ENCODE measurements at places on chromosomes 12 and 14.

GRCh38 chr12:107340898-107341297 lies 247.5 kb upstream of the CRY1 start:
- no peak for DNase-seq

DNA sequence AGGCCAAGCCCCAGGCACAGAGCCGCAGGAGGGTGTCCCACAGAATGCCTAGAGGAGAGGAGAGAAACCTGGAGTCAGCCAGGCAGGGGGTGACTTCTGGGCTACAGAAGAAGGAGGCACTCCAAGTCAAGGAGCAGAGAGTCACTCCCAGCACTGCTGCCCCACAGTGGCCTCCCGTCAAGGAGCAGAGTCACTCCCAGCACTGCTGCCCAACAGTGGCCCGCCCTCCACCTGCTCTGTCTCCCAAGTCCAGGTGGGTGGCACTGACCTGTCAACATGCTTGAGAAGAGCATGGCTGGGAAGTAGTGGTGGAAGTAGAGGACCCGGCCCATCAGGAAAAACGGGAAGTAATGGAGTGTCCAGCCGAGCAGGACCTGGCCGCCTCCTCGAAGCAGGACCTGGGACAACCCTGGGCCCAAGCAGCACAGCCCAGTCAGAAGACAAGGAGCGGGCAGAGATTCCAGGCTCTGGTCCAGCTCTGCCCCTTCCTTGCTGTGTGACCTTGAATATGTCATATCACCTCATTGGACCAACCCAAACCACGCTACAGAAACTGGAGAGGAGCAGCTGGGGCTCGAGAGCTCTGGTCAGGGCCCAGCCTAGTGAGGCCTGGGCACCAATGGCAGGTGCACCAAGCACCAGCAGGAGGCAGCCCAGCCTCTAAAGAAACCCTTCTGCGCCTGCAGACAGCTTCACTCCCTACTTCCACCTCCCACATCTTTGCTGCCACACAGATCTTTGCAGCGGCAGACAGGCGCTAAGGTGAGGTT lies 7.6 kb upstream of the NGB start:
- DNase-seq = no peak

DNA sequence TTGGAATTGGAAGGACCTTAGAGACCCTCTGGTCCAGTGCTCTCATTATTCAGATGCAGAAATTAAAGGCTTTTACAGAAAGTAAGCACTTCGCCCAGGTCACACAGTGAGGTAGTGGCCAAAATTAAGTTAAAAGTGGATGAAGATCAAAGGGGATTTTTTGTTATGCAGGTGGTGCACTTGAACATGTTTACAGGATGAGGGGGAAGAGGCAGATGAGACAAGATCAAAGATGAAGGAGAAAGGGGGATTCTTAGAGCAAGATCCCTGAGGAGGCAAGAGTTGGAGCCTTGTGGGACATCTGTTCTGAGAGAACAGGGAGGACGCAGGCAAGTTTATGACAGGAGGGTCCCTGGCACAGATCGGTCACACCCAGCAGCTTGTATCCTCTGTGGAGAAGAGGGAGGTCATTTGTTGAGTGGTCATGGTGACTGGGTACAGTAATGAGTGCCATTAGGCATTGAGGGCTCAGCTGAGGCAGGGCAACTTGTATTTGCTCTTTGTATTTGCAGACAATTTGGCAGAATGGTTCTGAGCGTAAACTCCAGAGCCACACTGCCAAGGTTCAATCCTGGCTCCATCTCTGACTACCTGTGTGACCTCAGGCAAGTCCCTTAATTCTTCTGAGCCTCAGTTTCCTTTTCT lies 84.0 kb downstream of the BORCS5 start:
- no peak for DNase-seq

DNA sequence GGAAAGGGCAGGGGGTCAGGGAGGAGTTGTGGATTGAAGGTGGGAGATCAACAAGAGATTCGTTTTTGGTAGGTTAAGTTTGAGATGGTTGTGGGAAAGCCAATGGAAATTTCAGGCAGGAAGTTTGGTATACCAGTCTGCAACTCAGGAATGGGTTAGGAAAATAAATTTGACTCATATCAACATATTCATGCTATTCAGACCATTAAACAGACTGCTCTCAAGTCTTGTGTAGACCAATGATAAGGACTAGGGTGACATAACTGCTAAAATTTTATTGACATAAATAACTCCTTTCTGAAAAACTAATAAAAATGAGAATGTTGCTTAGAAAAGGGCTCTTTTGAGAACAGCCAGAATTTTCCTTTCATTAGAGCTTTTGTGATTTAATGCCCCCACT lies 60.0 kb downstream of the PLEKHA5 start:
- no peak for DNase-seq

- no peak for DNase-seq
These were observed 1435.9 kb upstream of the TMEM132C start for GRCh38 chr12:126830778-126831680.

DNA sequence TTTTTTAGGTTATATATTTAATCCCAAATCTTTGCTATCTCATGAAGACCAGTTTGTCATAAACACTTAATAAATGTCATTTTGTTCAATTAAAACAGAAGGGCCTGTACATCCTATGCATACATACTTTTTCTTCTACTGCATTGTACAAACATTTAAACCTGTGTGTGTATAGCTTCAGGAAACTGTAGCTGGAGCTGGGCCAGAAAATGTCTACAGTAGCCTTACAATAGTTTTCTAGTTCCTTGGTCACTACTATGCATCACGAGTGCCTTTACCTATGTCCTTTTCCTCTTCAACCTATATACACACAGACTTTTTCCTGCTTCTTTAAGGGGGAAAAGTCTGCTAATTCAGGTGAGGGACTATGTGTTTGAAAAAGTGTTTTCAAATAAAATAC lies 302.8 kb downstream of the PAWR start:
- no peak for DNase-seq

DNA sequence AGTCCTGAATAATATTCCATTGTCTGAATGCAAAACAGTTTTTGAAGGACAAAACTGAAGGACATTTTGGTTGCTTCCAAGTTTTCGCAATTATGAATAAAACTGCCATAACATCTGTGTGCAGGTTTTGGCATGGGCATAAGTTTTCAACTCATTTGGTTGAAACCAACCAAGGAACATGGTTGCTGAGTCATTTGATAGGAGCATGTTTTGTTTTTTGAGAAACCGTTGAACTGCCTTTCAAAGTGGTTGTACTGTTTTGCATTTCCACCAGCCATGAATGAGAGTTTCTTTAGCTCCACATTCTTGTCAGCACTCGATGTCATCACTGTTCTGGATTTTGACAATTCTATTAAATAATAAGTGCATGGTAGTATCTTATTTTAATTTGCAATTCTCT lies 23.0 kb upstream of the GSG1 start:
- DNase-seq = no peak

DNA sequence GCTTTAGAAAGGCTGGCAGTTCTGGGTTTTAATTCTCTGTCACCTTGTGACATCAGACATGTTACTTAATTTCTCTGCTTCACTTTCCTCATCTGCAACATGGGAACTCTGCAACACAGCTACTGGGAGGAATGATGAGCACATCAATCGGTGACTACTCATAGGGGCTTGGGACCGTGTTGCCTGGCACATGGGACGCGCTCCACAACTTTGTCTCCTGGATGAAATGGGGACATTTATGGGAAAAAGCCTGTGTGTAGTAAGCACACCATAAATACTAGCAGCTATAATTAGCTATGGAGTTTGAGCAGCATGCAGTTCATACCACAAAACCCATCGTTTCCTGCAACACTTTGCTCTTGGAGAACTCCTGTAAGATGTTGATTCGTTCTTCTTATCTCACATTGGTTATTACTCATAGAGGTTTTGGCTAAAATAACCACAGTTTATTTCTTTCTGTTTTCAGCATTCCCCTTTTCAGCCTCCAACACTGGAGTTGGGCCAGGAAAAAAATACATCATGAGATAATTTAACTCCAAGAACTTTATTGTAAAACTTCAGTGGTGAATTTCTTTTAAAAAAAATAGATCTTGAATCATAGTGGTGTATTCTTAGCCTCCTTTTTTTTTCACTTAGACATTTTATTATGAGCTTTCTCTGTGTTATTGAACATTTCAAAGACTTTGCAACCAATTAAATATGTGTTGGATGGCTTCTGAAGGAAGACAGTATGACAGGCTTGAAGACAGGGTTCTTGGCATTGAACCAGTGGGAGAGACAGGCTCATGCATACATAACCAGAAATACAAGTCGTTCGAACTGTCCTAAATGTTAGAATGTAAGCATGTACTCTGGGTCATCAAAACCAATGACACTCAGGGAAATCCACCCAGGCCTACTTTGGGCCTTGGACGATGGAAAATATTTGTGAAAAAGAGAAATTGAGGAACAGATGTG lies 72.7 kb downstream of the RIN3 start:
- peak; percentile 92 for DNase-seq

DNA sequence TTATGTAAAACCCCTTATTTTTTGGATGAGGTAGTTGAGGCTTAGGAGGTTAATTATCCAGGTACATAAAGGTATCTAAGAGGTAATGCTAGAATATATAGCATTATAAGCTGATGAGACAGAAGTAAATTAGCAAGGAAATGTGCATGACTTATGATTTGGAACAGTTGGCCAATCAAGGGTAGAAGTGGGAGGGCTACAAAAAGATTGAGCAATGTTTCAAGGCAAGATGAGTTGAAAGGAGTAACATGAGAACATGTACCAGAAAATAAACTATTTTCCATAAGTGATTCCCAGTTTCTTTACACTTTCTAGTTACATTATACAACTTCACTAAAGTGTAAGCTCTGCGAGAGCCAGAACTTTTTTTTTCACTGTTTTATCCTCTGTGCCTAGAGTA lies 290.9 kb downstream of the LRIG3 start:
- no peak for DNase-seq
